ENCODE measurements at places on chromosomes 2 and 18.

DNA sequence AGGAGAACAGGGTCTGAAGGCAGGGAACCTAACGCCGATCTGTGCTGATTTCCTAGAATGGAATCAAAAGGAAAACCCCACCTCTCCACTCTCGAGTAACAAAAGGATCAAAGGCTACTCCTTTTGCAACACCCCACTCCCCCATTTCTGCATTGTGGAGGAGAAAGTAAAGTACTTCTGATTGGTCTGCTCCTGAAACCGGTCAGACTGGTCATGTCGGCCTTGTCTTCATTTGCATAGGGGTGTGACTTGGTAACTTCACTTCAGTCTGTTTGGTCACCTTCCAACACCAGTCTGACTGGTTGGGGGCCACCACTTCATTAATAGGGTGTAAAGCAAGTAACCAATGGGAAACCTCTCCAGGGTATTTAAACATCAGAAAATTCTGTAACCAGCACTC, 771.9 kb downstream of the ERBB4 start:
- DNase-seq = no peak

DNA sequence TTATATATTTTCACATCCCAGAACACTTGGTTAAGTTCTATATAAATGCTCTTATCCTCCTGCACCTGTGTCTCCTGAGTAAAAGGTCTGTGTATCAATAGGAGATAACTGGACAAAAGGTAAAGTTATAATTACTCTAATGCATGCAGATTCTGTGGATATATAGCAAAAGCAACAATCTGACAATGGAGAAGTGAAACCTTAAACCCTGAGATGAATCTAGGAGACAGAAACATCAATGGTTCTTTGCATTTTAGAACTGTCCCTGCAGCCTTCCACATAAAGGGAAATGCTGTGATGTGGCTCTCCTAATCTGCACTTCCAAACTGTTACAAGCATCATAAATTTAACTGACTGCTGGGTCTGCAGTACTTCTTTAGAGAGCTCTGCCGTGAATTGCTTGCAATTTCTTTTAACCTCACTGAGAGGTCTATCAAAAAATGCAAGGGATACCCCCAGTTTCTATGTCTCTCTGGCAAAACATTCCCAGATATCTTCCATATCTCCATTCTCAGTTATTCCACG, 42.8 kb upstream of the FSIP2 start:
- DNase-seq = no peak

GRCh38 chr2:180664507-180664906, 315.9 kb upstream of the UBE2E3 start:
- no peak for DNase-seq

DNA sequence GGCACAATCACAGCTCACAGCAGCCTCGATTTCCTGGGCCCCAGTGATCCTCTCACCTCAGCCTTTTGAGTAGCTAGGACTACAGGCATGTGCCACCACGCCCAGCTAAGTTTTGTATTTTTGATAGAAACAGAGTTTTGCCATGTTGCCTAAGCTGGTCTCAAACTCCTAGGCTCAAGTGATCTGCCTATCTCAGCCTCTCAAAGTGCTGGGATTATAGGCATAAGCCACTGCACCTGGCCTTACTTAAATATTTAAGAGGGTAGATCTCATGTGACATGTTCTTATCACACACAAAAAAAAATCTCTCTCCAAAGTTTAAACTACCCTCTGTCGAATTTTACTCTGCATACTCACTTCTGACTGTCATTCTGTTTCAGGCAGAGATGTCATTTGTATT, 75.4 kb upstream of the CHRNA1 start:
- no peak for DNase-seq

GRCh38 chr2:223647258-223647952, 45.2 kb upstream of the SCG2 start:
- peak; percentile 9 for DNase-seq

DNA sequence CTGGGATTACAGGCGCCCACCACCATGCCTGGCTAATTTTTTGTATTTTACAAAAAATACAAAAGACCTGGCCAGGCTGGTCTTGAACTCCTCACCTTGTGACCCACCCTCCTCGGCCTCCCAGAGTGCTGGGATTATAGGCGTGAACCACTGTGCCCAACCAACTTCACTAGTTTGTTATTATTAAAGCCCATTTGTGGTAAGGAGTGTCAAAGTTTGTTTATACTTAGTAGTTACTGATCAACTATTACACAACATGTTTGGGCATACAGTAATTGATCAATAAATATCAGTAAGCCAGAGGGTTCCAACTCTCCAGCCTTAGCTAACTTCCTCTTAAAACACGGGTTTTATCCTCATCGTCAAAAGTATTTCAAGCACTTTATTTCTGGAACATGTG, 67.5 kb upstream of the ZNG1B start:
- DNase-seq = no peak

DNA sequence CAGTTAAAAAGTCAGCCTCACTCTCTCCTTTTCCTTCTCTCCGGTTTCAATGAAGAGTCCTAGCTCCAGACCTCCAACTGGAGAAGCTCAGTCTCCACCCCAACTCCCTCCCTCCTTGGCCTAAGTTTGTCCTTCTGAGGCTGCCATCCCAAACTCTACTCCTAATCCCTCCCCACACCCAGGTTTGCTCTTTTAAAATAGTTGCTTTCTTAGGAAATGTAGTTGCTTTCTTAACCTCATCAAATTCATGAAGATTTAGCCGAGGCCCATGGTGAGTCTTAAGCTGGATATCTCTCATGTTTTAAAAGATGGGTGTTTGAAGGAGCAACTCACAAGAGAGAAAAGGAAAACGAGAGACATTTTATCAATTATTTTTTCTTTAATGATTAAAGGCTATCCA, 937 bp upstream of the LANCL1 start:
- peak; percentile 48 for DNase-seq

DNA sequence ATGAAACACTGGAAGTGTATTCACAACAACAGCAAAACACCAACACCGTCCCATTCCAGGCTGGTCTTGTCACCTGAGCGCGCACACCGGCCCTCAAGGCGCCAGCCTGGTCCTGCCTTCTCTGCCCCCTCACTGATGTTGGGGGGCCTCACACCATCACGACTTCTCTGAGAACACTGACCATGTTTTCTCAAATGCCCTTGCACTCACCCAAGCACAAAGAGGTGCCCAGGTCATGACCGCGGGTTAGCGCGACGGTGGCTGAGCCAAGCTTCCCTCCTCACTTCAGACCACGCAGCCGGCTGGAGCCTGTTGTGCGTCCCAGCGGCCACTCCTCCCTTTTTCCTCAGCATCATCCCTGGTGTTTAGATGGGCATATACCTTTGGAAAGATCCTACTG, 101.3 kb upstream of the SALL3 start:
- no peak for DNase-seq

- no peak for DNase-seq
Measured at GRCh38 chr2:3597567-3597966, 2.7 kb downstream of the COLEC11 start.

DNA sequence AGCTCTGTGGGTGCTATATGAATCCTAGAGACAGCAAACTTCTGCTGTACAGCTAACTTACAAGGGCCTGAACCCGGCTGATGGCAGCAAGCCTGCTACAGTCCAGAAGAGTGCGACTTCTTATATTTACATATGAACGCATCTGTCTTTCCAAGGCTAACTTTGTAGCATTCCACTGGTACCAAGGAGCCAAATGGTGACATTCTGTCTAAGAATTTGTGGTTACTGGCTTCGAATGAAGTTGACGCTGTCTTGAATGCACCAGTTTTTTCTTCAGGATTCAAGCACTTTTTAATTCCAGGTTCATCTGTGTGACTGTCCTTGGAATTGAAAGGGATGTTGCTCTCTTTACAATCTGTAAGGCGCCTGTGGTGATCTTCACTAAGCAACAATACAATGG, 42.4 kb downstream of the THUMPD2 start:
- no peak for DNase-seq

- DNase-seq = peak; percentile 17
Measured at GRCh38 chr2:236711440-236711839, 141.8 kb downstream of the ACKR3 start.

DNA sequence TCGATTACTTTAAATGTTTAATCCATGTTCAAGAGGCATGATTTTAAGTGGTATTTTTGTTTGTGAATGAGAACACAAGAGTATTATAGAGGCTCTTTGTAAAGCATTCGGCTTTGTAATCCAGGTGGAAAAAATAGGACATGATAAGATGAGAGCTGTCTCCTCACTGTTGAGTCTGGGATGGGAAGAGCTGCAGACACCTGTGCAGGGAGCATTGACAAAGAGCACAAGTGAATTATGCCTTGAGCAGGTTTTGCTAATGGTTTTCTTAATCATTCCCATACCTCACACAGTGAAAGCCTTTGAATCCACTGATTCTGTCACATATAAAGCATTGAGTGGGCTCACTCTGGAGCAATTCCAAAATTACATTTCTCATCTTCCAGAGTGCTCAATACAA, 9.6 kb downstream of the COL6A3 start:
- DNase-seq = no peak

GRCh38 chr18:74381621-74382295, 66.1 kb downstream of the C18orf63 start:
- no peak for DNase-seq

DNA sequence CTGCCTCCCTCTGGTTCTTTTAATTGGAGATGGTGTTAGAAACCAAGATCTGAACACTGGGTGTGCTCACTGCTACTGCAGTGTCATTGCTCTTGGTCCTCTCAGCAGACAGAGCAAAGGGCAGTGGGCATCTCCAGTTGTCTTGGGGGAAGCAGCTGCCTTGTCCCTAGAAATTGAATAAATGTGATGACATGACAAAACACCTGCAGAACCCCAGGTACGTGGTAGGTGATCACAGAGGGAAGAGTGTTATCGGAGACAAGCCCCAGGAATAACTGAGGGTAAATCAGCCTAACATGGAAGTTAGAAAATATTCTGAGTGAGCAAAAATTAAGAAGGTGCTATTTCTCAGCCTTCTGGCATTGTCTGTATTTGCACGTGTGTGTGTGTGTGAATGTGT, 311.9 kb upstream of the HDAC4 start:
- DNase-seq = no peak

DNA sequence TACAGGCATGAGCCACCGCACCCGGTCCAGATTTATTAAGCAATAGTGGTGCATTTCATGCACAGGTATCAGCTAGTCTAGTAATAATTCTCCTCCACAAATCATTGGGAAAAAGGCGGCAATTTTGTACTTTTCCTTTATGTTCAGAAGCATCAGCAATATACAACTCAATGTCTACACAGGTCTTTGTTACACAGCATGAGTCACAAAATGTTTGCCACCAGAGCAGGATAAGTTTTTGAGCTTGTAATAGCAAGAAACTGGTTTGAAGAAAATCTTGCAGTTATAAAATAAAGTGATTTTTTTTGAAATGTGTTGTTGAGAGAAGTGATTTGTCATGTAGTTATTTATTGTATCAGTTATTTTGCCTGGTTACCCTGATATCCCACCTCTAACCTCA, 4.8 kb upstream of the ITPRIPL1 start:
- no peak for DNase-seq

DNA sequence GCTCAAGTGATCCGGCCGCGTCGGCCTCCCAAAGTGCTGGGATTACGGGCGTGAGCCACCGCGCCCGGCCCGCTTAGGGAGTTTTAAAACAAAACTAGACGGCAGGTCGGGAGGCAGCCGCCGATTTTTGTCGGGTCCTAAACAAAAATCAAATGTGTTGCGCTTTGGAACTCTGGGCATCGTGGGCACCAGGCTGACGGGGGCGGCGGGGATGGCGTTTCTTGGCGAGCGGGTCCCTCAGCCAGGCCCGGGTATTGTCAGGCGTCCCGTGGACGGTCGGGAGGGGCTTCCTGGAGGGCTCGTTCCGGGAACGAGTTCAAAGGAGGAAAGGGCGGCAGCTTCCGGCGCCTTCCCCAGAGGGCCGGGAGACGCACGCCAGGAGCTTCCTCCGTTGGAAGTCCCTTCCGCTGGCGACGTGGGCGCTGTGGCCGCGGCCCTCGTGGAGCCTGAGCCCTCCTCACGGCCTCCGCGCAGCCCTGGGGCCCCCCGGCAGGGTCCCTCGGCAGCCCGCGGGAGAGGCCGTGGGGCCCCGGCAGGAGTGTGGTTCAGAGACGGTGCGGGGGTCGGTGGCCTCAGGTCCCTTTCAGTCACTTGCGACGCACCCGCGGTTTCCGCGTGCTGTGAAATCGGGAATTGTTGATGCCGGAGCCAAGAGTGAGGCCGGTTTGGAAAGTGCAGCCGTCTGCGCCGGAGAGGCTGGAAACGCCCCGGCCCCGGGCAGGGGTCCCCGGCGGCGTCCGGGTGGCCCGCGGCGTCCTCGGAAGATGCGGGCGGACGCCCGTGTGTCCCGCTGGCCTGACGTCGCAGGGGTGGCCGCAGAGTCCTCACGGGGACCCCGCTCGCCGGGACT, 59.3 kb downstream of the EMILIN2 start:
- peak; percentile 82 for DNase-seq

DNA sequence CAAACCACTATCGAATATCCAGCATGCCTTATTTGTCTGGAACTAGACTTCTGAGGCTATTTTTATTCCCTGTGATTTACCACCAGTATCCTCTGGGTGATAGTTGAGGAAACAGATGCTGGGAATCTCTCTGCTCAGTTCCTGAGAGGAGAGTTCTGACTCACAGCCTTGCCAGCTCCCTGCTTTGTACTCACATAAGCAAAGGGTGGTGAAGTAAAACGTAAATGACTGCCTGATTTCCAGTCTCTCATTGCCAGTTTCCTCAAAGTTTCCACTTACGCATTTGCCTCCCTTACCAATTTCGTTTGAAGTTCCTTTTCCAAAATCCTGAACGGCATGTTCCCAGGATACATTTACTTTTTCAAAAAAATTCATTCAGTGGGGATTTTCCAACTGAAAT, 69.2 kb upstream of the HNRNPA3 start:
- DNase-seq = no peak

- DNase-seq = no peak
Measured at GRCh38 chr2:163572850-163573249, 163.0 kb downstream of the FIGN start.

DNA sequence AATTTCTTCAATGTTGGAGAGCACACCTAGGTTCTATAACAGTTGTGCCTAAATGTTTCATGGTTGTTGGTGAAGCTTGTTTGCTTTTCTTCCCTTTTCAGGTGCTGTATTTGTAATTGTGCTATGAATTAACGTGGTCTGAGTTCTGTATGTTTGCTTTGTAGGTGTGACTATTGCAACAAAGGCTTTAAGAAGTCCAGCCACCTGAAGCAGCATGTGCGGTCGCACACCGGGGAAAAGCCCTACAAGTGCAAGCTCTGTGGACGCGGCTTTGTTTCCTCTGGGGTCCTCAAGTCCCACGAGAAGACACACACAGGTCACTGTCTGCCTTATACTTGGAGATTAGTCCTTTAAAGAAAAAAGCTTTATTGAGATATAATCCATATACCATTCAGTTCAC, 91.2 kb downstream of the ZNF236 start:
- no peak for DNase-seq

DNA sequence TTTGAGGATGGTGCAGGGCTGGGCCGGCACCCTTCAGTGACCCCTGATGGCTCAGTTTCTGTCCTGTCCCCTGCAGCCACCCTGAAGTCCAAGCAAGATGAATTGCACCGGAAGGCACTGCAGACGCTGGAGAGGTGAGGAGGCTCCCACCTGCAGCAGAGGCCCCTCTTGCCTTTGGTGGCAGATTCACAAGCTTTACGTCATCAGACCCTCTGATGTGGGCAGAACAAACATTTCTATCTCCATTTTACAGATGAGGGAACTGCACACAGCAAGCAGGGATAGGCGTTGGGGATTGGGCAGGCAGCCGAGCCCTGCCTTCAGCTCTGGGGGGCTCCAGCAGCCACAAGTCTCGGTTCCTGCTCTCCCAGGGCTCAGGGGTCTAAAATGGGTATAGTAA, 107.7 kb upstream of the MCFD2 start:
- no peak for DNase-seq

- no peak for DNase-seq
Measured at GRCh38 chr2:55951533-55951932, 28.0 kb upstream of the EFEMP1 start.

GRCh38 chr2:218129458-218130135, 3.8 kb downstream of the CXCR2 start:
- DNase-seq = no peak
